ENCODE measurements at places on chromosomes 5 and 9.

GRCh38 chr9:27151693-27152404 is 42.8 kb downstream of the TEK start:
- DNase-seq: no peak

GRCh38 chr5:38263983-38264382 is 5.6 kb downstream of the EGFLAM start:
- DNase-seq: no peak

DNA sequence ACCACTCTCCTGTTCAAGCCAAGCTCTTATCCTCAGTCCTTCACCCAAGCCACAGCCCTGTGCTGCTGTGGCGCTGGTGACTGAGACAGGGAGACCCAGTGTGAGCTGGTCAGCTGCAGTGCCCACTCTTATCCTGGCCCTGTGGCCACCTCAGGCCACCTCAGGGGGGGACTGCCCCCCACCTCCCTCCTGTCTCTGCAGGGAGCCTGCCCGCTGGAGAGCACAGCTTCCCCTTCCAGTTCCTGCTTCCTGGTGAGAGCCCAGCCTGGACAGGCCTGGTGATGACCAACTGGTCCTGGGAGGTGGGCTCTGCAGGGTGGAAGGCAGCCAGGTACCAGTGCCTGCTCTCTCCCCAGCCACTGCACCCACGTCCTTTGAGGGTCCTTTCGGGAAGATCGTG is 5.5 kb upstream of the EHMT1 start:
- no peak for DNase-seq

- DNase-seq: no peak
Observed at GRCh38 chr5:24397601-24398000, 247.2 kb downstream of the CDH10 start.

- DNase-seq: no peak
Observed at GRCh38 chr5:160274483-160274931, 37.9 kb downstream of the CCNJL start.

- no peak for DNase-seq
Observed at GRCh38 chr9:1457460-1457859, 407.3 kb downstream of the DMRT2 start.

DNA sequence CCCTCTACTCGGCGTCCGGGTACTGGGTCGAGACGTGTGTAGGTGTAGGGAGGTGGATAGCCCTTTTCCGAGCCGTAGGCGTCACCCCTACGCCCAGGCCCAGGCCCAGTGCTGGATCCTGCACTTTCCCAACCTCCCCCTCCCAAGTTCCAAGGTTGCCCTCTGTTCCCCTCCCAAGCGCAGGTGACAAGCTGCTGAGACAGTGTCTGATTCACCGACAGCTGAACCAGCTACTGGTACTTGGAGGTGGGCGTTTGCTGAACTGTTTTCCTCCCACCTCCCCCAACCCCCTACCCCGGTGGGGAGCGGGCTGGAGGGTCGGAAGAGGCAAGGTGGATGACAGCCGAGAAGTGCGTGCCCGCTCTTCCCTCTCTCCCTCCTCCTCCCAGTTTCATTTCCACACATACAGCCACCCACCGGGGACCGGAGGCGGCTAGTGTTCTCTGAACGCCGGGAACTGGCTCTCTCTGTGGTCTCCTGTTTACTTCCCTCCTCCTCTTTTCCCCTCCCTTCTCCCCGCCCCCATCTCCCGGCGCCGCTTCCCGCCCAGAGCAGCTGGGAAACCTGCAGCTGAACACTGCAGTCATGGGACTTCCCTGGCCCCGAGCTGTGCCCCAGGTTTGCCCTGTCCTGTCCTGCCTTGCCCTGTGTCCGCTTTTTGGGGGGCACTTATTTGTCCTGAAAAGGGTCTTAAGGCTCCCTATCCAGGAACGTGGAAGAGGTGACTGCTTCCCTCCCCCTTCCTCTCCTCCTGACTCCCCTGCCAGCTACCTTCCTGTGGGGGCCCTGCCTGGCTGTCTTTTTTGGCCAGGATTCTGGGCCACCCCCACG is 6.2 kb upstream of the KLF9 start:
- peak; percentile 58 for DNase-seq

DNA sequence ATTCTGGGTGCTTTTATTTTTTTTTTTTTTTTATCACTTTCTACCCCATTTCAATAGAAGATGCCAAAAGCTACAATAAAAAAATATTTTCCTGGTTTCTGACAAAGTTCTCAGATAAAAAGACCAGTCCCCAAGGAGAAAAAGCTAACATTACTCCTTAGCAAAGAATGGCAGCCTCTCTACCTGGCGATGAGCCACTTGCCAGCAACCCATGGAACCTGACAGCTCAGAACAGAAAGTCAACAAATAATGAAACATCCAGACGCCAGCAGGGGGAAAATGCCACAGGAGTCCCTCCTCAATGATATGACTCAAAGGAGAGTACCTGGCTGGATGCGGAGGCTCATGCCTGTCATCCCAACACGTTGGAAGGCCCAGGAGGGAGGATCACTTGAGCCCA is 123.2 kb downstream of the MYO10 start:
- DNase-seq: no peak

DNA sequence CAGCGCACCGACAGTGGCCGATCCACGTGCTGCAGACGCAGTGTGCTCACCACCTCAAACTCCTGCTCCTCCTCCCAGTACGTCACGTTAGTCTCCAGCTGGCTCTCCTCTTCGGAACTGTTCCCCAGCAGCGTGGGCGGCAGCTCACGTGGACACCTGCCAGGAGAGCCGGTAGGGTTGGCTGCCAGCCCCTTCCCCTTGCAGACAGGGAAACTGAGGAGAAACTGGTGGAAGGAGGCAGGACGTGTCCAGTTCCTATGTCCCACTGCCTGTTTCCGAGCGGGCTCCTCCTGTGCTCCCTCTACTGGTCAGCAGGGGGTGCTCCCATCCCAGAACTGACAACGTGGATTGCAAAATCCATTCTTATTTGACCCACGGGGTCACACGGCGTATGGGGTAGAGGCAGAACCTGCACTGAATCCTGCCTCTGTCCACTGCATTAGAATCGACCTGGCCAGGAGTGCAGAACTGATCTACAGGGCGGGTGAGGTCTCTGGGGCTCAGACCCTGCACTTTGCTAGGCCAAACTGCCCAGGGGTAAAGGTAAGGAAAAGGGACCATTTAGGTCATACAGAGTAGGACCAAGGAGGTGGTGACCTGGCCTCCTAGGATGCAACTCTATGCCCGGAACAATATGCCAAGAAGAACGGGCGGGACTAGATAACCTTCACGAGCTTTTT is 25.7 kb downstream of the PDGFRB start:
- DNase-seq: peak; percentile 86

DNA sequence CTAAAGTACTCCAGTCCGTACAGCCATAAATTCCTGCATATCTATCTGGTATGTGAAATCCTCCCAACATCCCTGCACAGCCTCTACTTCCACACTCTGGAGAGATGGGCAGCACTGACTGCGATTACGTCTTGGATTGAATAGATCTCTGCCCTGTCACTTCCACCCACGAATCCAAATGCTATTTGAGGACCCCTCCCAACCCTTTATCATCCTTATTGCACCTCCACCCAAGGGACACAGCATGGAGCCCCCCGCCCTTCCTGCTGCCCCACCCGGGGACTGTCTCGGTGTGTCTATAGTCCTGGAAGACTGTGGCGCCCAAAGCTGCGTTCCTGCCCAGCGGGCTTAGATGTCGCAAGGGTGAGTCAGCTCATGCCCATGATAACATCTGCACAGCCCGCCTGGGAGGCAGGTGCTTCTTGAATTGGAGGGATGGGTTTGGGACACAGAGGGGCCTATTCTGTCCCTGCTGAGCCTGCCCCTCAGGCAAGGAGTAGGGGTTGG is 105.7 kb upstream of the HAND1 start:
- no peak for DNase-seq

GRCh38 chr5:72006361-72006760 is 100.9 kb upstream of the MAP1B start:
- DNase-seq: no peak

- DNase-seq: no peak
Observed at GRCh38 chr9:126439883-126440653, 113.4 kb downstream of the MVB12B start.

DNA sequence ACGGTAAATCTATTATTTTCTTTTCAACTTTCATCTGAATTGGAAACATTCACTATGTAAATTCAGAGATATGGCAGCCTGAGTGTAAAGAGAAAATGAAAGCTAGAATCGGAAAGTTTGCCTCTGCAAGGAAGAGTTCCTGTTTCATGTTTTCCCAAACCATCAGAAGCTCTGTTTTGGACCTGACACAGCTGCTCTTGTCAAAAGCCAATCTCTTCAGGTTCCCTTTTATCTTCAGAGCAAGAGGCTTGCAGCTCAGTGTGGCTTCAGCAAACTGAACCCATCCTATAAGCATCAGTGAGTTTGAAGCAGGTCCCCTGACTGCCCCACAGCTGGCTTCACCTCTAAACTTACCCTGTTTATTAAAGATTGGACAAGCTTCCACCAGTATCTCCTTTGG is 1099.7 kb downstream of the DTWD2 start:
- DNase-seq: no peak

DNA sequence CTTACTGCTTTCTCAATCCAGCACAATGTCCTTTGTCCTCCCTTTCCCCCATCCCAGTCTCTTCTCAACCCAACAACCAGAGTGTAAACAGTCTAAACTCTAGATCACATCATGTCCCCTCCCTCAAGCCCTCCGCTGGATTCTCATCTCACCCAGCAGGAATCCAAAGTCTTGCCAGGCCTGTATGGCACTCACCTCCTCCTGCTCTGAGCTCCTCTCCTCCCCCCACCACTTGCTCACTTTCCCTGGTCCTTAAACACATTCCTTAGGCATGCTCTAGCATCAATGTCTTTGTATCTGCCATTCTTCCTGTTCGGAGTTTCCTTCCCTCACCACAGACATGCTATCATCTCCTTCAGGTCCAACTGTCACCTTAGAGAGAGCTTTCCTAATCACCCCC is 78.8 kb downstream of the NIPSNAP3B start:
- no peak for DNase-seq

- DNase-seq: no peak
Observed at GRCh38 chr5:11792621-11793020, 111.6 kb downstream of the CTNND2 start.

DNA sequence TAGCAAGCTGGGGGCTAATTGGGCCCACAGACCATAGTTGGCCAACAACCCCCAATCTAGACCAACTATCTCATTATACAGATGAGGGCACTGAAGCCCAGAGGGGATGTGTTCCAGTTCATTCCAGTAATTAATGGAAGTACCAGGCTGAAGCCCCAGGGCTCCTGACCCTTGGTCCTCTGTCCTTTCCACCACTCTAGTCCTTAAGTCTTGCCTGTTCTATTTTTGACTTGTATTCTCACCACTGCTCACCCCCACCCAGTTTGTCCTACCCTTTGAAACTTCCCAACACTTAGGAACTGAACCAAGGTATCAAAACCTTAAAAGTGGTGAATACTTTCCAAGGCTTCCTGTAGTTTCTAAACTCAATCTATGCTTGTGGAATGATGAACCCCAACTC is 407.4 kb downstream of the ENC1 start:
- no peak for DNase-seq

DNA sequence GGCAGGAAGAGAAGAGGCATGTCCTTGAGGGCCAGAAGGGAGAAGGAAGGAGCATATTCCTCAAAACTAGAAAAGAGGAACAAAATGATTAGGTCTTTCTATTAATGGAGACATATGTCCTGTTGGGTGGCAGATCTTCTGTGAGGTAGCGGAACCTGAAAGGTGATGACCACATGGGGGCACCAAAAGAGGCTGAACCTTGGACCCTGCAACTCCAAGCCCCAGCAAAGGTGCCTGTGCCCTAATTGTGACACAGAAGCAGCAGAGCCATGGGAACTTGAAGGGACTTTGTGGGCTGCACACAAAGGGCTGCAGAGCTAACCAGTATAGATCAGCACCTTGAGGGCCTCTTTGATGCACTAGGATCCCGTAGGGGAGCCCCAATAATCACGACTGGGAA is 158.0 kb downstream of the BAAT start:
- DNase-seq: no peak

DNA sequence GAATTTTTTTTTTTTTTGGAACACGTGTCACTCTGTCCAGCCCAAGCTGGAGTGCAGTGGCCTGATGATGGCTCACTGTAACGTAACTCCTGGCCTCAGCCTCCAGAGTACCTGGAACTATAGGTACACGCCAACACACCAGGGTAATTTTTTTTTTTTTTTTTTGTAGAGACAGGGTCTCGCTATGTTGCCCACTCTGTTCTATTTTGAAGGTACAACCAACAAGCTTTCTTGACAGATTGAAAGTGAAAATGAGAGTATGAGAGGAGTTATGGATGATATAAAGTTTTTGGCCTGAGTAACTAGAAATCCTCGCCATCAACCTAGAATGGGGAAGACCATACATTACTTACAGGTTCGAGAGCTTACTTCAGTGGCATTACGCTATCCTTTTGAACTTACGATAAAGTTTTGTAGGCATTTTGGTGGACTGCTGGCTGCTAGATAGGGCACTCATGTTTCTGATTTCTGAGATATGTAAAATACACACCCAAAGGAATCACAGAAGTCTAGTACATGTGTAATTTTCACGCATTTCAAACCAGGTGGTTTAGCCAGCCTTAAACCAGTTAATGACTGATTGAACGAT is 806 bp upstream of the CDC42SE2 start:
- no peak for DNase-seq

GRCh38 chr9:95132366-95133324 is 184.9 kb downstream of the FANCC start:
- no peak for DNase-seq

GRCh38 chr5:83145241-83145640 is 67.9 kb downstream of the XRCC4 start:
- no peak for DNase-seq

GRCh38 chr5:143214890-143215289 is 188.6 kb downstream of the NR3C1 start:
- no peak for DNase-seq

GRCh38 chr5:4099386-4099785 is 503.8 kb downstream of the IRX1 start:
- no peak for DNase-seq

- DNase-seq: no peak
Observed at GRCh38 chr9:88741335-88741734, 206.4 kb downstream of the NXNL2 start.

GRCh38 chr9:123851851-123852250 is 78.1 kb downstream of the DENND1A start:
- DNase-seq: no peak

GRCh38 chr5:62886603-62887315 is 308.1 kb downstream of the LRRC70 start:
- DNase-seq: no peak

DNA sequence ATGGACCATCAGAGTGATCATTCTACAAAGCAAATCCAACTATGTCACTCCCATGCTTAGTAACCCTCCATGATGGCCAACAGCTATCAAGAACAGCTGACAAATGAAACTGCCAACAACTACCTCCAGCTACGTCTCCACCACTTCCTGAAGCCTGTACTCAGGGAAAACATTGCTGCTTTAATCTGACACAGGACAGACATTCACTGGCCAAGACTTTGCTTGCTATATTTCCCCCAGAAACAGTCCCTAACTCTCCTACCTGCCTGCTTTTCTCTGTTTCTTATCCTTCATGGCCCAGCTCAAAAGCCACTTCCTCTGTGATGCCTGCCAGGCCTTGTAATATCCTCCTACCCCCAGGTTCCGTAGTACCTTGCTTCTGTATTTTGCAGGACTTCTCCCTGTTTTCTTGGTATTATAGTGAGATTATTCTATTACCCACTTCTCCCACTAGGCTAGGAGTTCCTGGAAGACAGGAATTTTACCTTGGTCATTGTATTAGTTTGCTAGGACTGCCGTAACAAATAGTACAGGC is 14.7 kb upstream of the RAB14 start:
- no peak for DNase-seq

All from D721Med (cell line).